ENCODE measurements at places on chromosomes 7 and 10. TPM values are rescaled to one million over a fixed set of nuclear protein-coding genes. Genes with fewer than 3 reads are reported as not detected.

- DNase-seq = no peak
Measured at GRCh38 chr7:132643302-132643701, 67.0 kb upstream of the PLXNA4 start.

DNA sequence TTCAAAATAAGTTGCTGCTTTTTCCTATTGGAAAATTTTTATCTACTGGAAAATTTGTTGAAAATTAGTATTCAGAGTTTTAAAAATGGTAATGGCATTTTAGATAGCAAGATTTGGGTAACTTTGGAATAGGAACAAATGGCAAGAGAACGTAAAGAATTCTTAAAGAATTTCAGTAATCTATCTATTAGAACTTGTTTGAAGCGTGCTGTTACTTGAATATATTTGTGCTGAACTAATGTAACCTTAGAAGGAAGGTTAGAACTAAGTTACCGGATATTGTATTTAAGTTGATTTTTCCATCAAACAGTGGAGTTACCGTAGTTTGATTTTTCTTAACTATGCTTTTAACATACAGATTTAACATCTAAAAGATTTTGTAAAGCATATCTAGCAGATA, 25.9 kb downstream of the SEPTIN7 start:
- DNase-seq = no peak

DNA sequence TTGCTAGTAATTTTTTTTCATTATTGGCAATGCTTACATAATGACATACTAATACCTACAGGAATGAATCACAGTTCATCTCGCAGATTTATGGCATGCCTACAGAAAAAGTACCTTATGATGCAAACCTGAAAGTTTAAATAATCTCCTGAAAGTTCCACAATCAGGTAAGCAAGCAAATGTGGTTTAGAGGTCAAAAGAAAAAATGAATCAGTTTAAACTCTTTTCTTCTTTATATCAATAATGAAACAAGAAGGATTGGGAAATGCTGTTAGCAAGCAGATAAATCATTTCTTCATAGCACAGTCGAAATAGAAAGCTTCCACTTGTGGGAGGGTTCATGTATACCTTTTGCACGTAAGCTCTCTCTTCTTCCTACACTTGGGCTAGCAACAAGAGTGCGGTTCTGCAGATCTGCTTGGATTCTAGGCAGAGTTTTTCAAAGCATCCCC, 53.7 kb upstream of the MTPN start:
- no peak for DNase-seq

- DNase-seq = no peak
Measured at GRCh38 chr7:47454069-47454973, 127.6 kb downstream of the TNS3 start.

Gene PALD1
- 2.6 TPM for total RNA-seq

- peak; percentile 90 for DNase-seq
Measured at GRCh38 chr7:31497516-31497915, 16.4 kb upstream of the ITPRID1 start.

Gene CADPS2
- 8.7 TPM for total RNA-seq

- no peak for DNase-seq
Measured at GRCh38 chr7:27199849-27200760, at the start of gene HOXA13. HOXA13 (minus strand) TSS chr7:27200091; CDS start chr7:27200077, 14 bp downstream.

DNA sequence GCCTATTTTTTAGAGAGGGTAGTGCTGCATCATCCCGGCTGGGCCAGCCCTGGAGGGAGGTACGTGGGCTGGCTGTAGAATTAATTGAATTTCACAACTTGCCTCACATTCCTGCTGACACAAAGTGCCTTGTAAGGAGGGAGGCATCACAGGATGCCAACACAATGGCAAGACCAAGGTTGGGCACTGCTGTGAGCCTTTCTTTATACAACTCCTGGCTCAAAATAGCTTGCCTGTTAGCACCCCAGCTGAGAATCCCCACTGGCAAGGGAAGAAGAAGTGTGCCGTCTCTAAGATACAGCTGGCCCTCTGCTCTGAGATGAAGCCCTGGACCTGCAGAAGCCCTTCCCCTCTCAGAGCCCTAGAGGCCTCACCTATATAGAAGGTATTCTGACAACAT, 873.9 kb downstream of the GRID1 start:
- no peak for DNase-seq

Gene PNLIPRP3
- not detected for total RNA-seq

- DNase-seq = peak; percentile 7
Measured at GRCh38 chr7:47282790-47283496, 299.0 kb downstream of the TNS3 start.

Gene SLC12A9
- total RNA-seq = 13.8 TPM

DNA sequence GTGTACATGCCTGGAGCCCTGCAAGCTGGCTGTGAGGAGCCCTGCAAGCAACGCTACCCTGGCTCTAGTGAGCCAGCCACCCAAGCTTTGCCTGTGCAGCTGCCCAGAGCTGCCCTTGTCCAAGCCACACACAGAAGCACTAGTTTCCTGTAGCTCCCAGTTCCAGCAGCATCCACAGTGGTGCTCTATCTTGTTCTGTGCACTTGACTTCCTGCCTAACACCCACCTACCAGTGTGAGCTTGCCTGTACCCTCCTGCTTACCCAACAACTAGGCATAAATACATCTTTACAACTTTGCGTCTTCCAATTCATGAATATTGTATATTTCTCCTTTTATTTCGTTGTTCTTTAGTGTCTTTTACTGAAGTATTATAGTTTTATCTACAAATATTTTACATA, 32.2 kb upstream of the ZNF518A start:
- no peak for DNase-seq

DNA sequence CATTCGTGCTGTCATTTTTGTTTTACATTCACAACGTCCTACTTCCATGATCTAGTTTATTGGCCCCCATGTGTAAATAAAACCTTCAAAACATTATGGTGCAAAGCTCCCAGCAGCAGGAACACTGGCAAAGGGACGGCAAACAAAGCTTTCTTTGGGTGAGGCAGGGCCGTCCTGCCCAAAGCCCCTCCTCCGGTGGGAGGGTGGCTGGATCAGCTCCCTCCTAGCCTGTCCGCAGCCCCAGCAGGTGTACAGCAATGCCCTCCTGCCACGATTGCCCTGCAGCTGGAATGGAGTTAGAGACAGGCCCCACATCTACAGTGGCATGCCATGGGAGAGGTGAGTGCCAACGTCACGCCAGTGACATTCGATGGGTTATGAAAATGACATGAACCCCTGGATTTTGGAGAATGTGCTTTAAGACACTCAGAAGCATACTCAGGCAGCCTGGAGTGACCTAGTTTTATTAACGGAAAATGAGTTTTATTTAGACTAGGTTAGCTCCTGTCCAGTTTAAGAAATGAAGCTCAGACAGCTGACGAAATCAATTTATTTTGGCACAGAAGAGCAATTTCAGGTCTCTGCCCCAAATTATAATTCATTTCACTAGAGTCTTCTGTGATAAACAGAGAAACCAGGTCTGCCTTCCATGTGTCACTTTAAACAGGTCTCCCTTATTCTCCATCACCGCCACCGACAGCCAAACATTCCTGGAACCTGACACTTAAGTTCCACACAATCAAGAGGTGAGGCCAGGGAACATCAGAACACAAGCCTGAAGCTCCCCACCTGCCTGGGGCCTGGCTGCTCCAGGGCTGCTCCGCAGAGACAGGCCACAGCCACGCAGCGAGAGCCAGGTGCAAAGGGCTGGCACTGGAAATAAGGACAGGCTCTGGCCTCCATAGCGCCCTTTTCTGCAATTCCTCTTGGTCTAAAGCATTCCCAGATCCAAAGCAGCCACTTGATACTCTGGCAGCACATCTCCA, 50.1 kb downstream of the VOPP1 start:
- DNase-seq = no peak

DNA sequence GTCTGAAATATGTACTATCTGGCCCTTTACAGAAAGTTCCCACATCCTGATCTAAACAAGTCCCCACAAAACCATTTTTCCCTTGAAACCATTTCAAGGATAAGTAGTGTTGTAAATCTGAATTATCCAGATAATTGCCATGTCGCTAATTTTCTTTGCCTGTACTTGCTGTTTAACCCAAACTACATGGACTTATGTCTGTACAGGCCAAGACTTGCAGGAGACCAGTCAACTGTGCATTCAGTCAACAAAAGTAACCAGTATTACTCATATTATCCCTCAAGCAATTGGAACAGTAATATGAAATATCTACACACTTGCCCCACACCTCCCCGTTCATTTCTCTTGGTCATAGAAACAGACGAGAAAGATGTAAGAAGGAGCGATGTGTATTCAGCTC, 347.8 kb upstream of the NFE2L3 start:
- DNase-seq = peak; percentile 53

DNA sequence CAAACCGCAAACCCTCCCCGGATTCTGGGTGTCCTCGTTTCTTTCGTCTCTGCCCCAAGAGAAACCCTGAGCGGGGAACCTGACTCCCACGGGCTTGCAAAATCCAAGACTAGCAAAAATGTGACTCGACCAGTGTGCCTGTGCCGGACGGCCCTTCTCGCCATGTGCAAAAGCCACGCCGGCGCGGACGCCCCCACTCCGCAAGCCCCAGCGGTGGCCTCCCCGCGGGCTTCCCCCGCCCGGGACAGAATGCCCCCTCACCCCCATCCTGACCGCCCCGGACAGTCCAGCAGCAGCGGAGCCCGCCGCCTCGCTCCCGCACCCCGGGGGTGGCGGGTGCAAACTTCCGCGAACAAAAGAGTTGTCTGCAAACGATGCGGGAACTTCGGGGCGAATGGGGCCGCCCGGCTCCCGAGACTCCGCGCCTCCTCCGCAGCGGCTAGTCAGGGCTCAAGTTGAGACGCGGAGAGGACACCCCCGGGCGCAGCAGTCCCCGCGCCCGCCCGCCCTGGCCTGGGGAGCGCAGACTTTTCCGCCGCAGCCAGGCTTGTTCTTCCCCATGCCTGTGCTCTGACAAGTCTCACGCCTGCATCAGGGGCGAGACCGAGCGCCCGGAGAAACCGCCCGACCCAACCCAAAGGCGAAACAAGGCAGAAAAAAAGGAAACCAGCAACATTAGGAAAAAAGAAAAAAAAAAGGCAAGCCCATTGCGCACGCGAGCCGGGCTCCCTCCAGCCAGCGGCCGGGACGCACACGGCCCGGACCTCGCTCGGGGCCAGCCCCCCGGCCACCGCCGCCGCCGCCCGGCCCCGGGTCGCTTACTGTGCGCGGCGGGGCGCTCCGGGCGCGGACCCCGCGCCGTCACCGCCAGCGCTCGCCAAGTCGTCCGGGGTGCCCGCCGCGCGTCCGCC, 732 bp downstream of the FAM53B start:
- DNase-seq = no peak

Gene PIP
- total RNA-seq = not detected

DNA sequence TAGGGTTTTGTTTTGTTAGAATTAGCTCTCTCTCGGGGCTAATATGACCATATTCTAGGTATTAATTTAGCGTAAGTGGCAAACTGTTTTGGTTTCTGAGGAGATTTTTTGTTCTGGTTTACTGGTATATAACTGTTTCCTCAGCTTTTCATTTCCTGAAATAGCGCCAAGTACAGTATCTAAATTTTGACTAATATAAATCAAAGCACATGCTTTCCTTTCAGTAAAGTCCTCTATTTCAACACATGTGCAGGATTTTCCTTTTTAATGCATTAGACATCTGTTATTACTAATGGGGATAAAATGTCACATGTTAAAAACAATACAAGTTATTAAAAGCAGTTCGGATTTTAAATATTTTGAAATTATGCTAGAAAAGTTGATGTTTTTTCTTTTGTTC, 11.3 kb downstream of the FERD3L start:
- no peak for DNase-seq

GRCh38 chr7:95710711-95711110, 61.6 kb upstream of the DYNC1I1 start:
- DNase-seq = no peak

Gene NXPH1
- total RNA-seq = not detected

Gene TSPAN12
- total RNA-seq = 29.7 TPM

Gene BLNK
- 2.8 TPM for total RNA-seq

- no peak for DNase-seq
Measured at GRCh38 chr10:35446439-35446838, 110.1 kb downstream of the CCNY start.

Gene MKI67
- total RNA-seq = 5.2 TPM

Gene ZDHHC4
- 40.3 TPM for total RNA-seq

DNA sequence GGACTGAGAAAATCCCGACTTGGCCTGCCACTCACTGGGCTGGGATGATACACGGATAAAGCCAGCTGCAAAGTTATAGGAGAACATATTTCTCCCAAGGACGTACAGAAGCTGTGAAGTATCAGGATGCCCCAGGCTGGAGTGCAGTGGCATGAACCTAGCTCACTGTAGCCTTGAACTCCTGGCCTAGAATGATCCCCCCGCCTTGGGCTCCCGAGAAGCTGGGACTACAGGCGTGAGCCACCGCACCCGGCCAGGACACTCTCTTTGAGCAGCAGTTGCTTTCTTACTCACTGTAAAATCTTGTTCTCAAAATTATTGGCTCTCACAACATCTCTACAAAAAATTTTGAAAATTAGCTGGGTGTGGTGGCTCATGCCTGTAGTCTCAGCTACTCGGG, 50.4 kb downstream of the CLEC2L start:
- no peak for DNase-seq

DNA sequence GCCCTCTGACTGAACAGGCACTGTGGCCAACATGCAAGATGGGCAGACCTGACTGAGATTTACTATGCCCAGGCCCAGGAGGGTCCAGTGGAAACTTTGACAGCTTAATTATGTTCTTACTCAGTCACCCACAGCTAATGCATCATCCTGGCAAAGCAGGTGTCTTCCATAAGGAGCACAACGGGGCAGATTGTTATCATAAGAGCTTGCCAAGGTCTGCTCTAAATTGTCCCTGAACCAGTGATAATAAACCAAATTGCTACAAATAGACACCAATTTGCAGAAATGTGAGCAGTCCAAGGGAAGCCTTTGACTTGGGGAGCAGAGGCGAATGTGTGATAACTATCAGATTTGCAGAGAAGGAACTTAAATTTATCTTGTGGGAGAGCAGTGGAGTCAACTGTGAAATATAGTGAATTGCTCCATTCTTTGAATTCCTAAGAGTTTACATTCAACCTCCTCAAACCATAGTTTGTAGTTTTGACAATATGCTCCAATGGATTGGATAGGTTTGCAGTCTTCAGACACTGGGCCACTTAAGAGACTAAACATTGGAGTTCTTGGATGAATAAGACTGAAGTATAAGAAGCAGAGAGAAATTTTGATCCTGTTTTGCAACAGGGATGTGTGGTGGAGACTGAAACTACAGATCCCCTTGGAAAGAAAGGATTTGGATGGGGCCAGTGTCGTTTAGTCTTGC, 494.7 kb downstream of the CCSER2 start:
- DNase-seq = no peak

Gene ZNF365
- total RNA-seq = 8.2 TPM

DNA sequence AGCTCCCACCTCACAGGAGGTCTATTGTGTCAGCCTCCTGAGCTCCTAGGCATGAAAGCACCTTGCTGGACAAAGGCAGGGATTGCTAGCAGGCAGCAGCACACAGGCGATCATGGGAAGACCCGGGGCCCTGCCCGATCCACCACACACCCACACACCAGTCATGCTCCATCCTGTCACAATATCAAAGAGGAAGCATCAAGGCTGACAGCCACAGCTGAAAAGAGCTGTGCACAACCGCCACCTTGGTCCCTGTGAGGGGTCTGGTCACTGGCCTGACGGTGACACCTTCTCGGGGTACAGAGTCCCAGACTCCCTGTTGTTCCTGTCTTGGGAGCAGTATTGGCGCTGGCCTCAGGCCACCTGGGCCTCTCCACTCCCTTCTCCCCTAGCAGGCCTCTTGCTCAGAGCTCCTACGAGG, 89.7 kb upstream of the RET start:
- no peak for DNase-seq
